COR-L47 (cell line): ENCODE measurements at places on chromosomes 2 and 18.

GRCh38 chr2:112006076-112006410 is 49.0 kb upstream of the TMEM87B start:
- no peak for DNase-seq

- DNase-seq = no peak
Observed at GRCh38 chr2:118148809-118149208, 60.5 kb downstream of the INSIG2 start.

GRCh38 chr2:38251940-38252339 is 125.1 kb downstream of the ATL2 start:
- DNase-seq = no peak

DNA sequence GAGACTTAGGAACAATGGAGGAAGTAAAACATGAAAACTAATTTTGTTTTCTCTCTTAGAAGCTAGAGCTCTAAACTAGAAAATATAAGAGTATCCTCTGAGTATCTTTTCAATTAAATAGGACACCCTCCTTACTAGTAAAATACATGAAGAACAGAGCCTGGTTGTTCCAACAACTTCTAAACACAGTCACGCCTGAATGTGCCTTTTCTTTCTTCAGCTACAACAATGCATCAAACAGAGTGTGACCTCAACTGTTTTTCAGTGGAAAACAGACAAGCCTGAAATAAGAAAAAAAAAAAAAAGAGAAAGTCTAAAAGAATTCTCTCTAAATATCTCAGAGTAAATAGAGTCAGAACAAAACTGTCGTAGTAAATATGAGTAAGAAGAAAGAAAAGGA is 928.8 kb downstream of the CNTNAP5 start:
- no peak for DNase-seq

- no peak for DNase-seq
Observed at GRCh38 chr2:223114170-223114569, 62.2 kb downstream of the KCNE4 start.

DNA sequence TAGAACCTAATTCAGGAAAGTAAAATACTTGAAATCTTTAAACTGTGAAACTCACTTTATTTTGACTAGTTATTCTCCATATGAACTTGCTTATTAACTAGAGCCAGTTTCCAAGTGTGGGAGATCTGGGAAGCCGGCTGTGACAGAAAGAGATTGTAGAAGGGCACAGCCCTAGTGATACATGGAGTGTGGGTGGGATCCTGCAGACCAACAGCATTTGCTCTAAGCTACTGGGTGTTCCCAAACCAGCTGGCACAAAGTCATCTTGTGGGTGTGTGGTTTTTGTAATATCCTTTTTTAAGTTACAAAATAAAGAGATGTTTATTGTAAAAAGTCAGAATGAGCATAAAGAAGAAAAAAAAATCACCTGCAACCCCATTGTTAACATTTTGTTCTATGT is 3.4 kb downstream of the DUSP19 start:
- no peak for DNase-seq

- DNase-seq = no peak
Observed at GRCh38 chr2:36214691-36215090, 140.9 kb upstream of the CRIM1 start.

- DNase-seq = no peak
Observed at GRCh38 chr18:24315170-24315569, 82.5 kb downstream of the OSBPL1A start.

GRCh38 chr2:163465440-163465839 is 270.4 kb downstream of the FIGN start:
- peak; percentile 73 for DNase-seq

- peak; percentile 95 for DNase-seq
Observed at GRCh38 chr18:13564579-13564978, 161.8 kb downstream of the FAM210A start.

GRCh38 chr2:165054652-165055051 is 99.3 kb upstream of the SLC38A11 start:
- no peak for DNase-seq

- no peak for DNase-seq
Observed at GRCh38 chr2:159456500-159457426, 159.6 kb downstream of the BAZ2B start.

DNA sequence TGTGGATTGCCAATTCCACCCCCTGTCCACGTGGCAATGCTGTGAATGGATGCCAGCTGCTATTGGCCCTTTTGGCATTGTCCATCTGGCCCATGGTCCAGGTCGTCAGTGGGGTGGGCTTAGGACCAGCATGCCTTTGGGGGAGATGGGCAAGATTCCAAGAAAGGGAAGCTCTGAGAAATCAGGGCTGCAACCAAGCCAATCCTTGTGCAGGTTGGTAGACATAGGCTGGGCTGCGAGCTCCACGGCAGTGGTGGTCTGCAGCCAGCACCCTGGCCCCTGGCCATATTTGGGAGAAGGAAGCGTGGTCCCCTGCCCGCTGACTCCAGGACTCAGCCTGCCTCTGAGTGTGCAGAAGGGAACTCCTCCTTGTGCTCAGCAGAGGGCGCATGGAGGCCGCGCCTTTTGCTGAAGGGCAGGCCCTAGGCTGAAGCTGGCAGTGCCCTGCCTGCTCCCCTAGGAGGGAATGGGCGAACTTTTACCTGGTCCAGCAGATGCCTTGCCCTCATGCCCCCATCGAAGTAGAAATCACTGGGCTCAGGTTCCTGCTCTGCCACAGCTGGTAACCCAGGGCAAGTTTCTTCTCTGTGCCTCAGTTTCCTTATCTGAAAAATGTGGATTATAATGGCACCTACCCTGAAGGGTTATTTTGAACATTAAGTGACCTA is 5.4 kb downstream of the SPR start:
- peak; percentile 60 for DNase-seq

- no peak for DNase-seq
Observed at GRCh38 chr2:58045580-58046334, 849 bp upstream of the VRK2 start.

GRCh38 chr2:8219096-8219495 is 462.8 kb upstream of the ID2 start:
- no peak for DNase-seq

GRCh38 chr2:182182436-182182835 is 196.8 kb downstream of the PPP1R1C start:
- no peak for DNase-seq

DNA sequence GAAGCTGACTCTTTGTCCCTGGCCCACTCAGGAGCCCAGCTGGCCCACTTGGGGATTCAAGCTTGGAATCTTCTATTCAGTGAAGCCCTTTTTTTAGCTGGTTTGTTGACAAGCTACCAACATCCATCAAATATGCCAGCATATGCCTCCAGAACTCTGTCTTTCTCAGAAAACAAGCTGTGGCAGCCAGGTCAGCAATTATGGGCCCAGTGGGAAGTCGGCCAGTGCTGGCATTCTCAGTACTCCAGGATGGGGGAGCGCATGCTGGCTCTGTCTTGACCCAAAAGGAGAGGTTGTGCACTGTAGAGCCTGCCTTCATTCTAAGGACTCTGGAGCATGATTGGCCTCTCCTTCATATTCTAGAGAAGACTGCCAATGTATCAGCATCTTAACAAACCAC is 401.5 kb downstream of the CNTNAP5 start:
- no peak for DNase-seq

DNA sequence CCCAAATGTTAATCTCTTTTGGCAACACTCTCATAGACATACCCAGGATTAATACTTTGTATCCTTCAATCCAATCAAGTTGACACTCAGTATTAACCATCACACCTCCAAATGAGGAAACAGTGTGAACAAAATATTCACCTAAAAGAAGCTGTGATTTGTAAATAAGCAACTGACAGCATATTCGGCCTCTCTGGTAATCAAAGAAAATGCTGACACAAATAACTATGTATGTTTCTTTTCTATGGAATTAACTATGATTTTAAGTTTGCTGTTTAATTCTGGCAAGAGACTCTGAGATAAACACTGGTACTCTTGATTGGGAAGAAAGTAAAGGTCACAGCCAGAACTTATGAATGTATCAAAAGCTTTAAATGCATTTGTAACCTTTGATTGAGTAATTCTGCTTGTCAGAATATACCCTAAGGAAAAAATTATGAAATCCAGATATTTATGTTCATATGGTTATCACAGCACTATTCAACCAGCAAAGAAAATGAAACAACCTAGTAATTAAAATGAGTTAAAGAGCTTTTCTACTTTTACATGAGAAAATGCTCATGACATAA is 3.6 kb upstream of the GYPC start:
- DNase-seq = no peak

- DNase-seq = no peak
Observed at GRCh38 chr2:213021971-213022899, 129.2 kb downstream of the IKZF2 start.

- DNase-seq = peak; percentile 77
Observed at GRCh38 chr18:62717169-62717924, 2.0 kb downstream of the PHLPP1 start.

GRCh38 chr2:208255557-208256106 is 761 bp upstream of the IDH1 start:
- DNase-seq = no peak

DNA sequence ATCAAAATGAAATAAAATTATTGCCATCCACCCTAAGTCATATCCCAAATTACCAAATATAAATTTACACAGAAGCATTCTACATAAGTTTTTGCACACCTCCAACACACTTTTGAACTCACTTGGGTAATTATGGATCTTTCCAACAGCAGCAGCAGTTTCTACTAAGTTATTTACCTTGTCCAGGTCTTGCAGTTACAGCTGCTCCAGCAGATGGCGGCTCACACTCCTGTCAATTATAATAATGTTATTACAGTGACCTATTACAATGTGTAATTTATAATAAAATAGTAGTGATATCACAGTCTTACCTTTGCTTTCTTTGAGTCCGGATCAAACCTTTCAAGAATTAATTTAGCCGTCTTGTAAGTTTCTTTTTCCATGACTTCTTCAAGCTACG is 37.9 kb downstream of the LNPK start:
- peak; percentile 25 for DNase-seq

DNA sequence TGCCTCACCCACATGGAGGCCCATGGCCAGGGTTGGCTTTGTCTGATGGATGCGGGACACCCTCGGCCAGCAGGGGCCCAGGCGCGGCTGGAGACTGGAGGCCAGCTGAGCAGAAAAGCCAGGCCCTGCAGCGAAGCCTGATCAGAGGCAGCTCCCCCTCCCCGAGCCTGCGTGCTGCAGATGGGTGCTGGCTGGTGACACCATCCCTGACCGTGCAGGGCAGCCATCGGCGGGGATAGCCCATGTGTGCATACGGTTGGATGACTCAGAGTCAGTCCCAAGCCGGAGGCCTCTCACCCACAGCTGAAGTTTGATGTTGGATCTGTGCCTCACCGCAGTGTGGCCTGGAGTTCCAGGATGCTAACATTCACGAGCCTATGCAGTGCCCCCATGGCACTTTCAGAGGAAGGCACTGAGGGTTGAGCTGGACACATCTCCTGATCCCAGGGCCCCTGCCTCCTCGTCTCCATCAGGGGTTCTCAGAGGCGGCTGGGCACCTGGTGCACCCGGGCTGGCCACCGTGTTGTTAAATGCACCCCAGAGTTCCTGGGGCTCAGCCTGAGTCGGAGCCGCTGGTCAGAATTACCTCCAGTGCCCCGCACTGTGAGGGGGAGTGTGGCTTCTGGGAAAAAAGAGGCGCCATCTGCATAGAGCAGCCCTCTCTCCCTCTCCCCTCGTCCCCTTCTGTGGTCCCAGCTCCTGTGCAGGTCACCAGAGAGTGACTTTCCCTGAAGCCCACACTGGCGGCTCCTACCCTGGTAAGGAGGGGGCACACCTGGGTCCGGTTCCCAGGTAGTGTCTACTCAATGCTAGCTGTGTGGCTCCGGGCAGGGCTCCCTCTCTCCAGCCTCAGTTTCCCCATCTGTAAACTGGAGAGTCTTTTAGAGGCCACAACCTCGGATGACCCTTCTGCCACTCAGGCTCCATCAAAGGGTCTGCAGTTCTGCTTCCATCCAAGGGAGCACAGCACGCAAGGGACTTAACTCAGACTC is 19.4 kb upstream of the KIF1A start:
- DNase-seq = no peak

GRCh38 chr2:41495050-41495449 is 552.8 kb upstream of the PKDCC start:
- peak; percentile 10 for DNase-seq

- DNase-seq = no peak
Observed at GRCh38 chr2:239830121-239831000, 194.8 kb downstream of the NDUFA10 start.

DNA sequence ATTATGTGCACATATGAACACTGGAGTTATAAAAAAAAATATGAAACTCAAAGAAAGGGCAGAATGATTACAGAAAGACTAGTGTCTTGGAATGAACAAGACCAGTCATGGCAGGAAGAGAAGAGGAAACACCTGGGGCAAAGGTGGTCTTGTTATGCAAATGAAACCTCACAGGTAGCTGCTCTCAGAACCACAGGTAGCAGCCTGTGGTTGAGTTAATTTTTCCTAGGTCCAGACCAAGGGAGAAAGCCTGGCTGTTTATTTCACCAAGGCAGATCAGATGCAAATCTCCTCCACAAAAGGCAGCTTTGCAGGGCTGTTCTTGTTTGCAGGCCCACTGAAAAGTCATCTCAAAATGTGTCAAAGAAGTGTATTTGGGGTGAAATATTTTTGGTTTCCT is 785.8 kb downstream of the RNF144A start:
- no peak for DNase-seq

DNA sequence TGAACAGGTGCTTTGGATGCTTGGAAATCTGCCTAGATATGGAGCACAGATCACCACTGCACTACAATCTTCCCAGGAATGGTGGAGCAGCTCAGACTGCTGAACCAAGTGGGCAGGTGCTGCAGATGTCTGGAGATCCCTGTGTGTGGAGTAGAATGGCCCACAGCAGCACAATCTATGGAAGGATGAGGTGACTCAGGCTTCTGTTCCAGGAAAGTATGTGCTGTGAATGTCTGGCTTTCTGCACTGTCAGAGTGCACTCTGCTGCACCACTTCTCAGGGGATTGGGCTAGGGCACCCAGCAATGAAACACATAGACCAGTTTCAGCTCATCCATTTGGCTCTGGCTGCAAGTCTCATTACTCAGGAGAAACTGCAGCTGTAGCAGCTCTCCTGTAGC is 865.4 kb upstream of the NXPH2 start:
- DNase-seq = no peak

DNA sequence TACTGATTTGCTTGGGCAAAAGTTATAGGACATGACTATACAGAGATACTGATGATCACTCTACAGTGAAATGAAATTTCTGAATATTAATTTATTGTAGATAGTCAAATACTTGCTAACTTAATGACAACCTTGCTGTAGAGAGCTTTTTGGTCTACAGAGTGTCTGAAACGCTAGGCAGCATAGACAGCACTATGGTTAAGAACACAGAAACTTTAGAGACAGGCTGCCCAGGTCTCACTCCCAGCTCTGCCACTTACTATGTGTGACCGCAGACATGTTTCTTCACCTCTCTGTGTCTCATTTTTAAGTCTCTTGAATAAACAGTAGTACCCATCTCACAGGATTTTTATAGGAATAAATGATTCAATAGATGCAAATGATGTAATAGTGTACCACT is 247.0 kb downstream of the TCF4 start:
- DNase-seq = no peak
